Epithelial cell of esophagus (primary cell): ENCODE measurements at places on chromosomes 3 and 15.

DNA sequence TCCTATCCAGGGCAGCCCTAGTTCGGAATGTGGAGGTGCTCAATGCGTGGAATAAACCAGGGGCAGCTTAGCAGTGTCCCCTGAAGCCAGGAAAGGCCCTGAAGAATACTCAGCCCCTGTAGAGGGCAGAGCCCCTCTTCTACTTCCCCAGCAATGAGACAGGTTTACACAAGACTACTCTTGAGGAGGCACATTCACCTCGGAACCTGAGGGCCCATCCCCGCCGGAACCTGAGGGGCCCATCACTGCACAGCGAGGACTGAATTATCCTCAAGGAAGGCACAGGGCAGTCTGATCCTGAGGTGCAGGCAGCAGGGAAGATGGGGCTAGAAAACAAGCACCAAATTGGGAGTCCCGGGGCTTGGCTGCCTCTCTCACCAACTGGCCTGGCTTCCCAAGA lies 22.2 kb downstream of the CCDC13 start:
- no peak for DNase-seq

DNA sequence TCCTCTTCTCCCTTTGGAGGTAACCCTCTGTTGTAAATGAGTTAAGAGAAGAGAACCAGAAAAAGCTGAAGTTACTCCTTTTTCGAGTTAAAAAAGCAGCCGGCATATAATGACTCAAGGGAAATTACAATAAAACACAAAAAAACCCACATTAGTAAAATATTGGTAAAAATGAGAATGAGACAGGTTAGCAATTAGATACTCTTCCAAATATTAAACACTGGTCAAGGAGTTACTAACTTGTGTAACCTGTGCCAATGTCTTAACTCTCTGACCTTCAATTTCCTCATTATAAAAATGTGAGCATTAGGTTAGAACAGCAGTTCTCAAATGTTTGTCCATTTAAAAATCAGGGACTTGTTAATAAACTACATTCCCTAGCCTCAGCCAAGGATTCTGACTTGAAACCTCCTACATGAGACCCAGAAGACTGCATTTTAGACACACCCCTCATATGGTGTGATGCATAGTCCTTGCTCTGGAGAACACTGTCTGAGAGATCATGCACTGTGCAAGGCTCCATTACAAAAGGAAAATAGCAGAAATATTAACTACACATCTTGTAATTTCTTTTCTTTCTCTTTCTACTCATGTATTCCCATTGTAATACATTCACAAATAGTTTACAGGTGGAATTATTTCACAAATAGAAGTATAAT lies 42.7 kb upstream of the TOP2B start:
- no peak for DNase-seq

- peak; percentile 72 for DNase-seq
Observed at GRCh38 chr3:113626503-113627371, 69.7 kb downstream of the USF3 start.

GRCh38 chr3:127384717-127385539 lies 97.1 kb upstream of the PRR20G start:
- no peak for DNase-seq

GRCh38 chr3:70108072-70108471 lies 108.5 kb downstream of the SAMMSON start:
- DNase-seq: peak; percentile 33

DNA sequence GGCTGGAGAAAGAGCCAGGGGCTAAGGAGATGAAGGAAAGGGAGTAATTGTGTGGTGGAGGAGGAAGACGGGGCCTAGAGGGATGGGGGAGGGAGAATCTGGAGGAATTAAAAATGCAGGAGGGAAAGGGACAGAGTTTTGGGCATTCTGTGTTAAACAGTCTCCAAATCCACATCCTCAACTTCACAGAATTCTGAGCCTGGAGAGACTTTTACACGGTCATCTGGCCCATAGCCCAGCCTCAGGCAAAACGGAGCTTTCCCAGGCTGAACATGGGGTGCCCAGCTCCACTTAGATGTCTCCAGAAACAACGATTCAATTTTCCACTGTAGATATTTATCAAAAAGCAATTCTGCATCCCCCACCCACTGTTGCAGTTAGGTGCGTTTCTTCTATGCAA lies 137.6 kb upstream of the HACD2 start:
- DNase-seq: no peak

GRCh38 chr3:8645712-8646111 lies 1.1 kb upstream of the SSUH2 start:
- DNase-seq: no peak

GRCh38 chr3:128344052-128344735 lies 122.5 kb downstream of the DNAJB8 start:
- no peak for DNase-seq

- DNase-seq: no peak
Observed at GRCh38 chr3:18190646-18191045, 234.5 kb downstream of the SATB1 start.

GRCh38 chr3:184460276-184460675 lies 80.4 kb downstream of the CHRD start:
- no peak for DNase-seq

GRCh38 chr3:194488055-194488742 lies 1.4 kb upstream of the ATP13A3 start:
- peak; percentile 84 for DNase-seq

GRCh38 chr3:102747611-102748010 lies 312.8 kb downstream of the ZPLD1 start:
- DNase-seq: no peak

- peak; percentile 57 for DNase-seq
Observed at GRCh38 chr3:24521420-24522145, 26.9 kb upstream of the THRB start.

DNA sequence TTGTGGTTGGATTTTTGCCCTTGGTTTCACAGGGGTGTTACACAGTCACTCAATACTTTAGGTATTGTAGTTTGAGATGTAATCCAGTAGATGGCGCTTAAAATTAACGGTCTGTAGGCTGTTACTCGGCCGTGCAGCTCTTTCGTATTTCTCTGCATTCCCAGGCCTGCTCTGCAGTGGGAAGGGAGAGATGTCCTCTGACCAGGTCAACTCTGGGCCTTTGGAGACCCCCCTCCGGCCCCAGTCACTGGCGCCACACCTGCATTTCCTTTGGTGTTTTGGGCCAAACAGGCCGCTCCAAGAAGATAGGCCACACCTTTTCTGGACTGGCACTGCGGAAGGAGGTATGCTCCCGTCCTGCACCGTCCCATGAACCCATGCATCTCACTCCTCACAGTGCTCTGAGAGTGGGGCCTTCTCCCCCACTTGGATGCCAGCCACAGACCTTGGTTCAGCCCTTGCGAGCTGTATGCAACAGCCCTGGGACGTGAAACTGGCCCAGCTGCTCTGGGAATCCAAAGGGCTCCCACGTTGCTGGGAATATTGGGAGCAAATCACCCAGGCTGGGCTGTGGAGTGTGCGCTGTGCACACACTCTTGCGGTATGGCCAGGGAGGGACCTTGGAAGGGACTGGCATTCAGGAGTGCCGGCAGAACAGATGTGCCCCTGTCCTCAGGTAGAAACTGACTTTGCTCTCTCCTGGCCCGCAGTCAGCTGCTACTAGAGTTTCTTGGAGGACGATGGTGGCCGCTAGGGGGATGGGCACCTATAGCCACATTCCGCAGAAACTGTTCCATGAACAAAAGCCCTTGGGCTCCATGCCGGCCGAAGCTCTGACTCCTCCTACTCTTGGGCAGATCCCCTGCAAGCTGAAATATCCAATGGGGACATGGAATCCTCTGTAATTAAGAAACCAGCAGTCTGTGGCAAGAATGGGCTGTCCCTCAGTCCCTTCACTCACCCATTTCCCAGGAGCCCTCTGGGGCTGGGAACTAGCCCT lies 410.5 kb upstream of the CADM2 start:
- peak; percentile 47 for DNase-seq

- DNase-seq: no peak
Observed at GRCh38 chr15:96692826-96693225, 362.3 kb downstream of the NR2F2 start.

DNA sequence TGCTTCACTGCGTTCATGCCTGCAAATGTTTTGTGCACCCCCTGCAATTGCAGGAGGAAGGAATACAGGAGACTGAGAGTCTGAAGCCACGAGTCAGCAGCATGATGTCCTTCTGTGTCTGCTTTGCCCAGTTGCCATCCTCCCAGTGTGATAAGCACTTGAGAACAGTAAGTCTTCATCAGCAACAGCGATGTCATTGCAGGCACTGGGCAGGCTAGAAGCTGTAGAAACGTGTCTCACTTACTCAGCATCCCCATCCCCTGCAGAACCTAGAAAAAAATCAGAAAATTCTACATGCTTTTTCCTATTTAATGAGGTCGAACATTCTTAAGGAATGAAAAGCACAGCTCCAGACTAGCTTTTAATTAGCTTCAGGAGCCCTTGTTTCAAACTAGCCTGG lies 156.5 kb upstream of the LPP start:
- DNase-seq: peak; percentile 70

DNA sequence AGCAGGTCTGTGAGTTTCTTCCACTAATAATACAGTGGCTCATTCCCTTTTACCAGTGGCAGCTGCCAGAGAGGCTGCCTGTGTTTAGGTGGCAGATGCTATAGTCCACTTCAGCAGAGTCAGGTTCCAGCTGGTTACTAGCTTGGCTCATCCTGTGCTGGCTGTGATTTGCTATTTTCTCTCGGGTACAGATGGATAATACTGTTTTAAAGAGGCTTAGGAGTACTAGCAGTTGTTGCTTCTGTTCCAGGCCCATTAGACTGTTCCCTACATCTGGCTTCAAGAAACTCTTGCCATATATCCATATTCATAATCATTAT lies 41.0 kb downstream of the ZNF609 start:
- DNase-seq: no peak

DNA sequence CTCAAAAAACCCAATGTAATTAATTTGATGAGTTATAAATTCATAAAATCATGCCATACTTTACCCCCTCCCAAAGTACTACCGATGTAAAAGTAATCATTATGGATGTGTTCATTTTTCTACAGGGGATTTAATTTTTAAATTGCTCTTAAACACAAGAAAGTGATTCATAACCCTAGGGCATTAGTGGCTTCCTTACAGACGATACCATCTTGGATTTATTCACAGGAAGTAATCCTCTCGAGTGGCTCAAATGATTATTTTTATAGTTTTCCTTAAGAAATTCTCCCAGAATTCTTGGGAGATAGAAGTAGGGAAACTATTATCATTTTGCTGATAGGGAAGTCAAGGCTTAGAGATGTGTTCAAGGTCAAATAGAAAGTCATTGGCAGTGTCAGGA lies 80.9 kb downstream of the PEX5L start:
- DNase-seq: no peak

DNA sequence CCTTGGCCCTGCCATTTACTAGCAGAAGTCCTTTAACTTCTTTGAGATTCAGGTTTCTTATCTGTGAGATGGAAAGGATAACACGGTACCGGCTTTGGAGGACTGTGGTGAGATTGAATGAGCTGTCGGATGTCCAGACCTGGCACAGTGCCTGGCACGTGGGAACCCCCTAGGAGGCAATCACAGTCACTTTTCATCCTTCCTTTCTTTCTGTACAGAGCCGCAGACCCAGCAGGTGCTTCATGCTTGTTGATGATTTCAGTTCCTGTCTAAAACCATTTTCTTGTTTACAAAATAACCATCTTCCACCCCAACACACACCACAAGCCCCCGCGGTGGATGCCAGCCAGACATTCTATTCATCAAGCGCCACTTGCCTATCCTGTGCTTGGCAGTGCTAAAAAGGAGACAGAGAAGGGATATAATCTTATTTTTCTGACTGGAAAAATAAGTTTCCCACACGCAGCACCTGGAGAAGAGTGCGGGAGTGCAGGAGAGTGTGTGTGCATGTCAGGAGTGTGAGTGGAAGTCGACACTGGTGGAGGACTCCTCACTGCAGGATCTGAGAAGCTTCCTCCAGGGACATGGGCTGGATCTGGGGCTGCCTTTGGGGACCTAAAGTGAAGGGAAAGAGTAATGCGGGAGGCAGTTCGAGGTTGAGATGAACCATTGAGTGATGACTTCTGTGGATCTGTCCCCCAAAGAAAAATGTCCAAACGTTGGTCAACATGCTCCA lies 85.7 kb downstream of the ST6GAL1 start:
- DNase-seq: no peak

- DNase-seq: no peak
Observed at GRCh38 chr3:66404197-66404596, 96.6 kb downstream of the LRIG1 start.

- peak; percentile 49 for DNase-seq
Observed at GRCh38 chr3:175070946-175071345, 211.8 kb downstream of the NAALADL2 start.

- no peak for DNase-seq
Observed at GRCh38 chr15:39400821-39401550, 179.9 kb upstream of the THBS1 start.

GRCh38 chr3:45688194-45688881 lies 858 bp upstream of the SACM1L start:
- peak; percentile 28 for DNase-seq

GRCh38 chr3:9195390-9195789 lies 54.1 kb downstream of the SRGAP3 start:
- peak; percentile 64 for DNase-seq

DNA sequence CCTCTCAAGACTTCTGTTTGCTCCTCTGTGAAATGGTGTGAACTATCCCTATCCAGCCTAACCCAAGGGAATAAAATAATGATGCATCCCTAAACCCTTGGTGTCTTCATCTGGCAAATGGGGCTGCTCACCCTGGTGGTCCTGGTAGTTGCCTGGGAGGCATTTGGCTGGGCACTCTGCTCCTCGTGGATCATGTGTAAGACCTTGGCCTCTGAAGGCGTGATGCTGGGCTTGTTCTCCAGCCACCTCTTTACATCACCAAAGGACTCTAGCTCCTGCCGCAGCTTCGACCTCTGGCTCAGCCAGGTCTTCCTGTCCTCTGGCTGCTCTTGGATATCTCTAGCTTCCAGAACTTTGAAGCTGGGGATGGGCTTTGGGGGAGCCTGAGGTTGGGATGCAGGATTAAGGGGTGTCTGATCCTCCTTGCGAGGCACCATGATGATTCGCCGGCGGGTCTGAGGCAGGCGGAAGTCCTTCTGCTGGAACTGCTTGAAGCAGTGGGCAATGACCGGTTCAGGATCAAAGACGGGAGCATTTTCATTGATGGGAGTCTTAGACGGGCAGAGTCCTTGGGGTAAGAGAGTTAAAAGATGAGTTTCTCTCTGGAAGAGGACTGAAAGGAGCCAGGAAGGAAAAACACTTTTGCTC lies 7.1 kb downstream of the EFCAB12 start:
- no peak for DNase-seq

GRCh38 chr3:196124608-196125007 lies 42.7 kb upstream of the TFRC start:
- no peak for DNase-seq

GRCh38 chr15:62931650-62932049 lies 110.9 kb upstream of the TPM1 start:
- no peak for DNase-seq

- DNase-seq: peak; percentile 49
Observed at GRCh38 chr15:90560229-90560776, 30.6 kb downstream of the CRTC3 start.
